ENCODE measurements at places on chromosomes 2 and 18.

DNA sequence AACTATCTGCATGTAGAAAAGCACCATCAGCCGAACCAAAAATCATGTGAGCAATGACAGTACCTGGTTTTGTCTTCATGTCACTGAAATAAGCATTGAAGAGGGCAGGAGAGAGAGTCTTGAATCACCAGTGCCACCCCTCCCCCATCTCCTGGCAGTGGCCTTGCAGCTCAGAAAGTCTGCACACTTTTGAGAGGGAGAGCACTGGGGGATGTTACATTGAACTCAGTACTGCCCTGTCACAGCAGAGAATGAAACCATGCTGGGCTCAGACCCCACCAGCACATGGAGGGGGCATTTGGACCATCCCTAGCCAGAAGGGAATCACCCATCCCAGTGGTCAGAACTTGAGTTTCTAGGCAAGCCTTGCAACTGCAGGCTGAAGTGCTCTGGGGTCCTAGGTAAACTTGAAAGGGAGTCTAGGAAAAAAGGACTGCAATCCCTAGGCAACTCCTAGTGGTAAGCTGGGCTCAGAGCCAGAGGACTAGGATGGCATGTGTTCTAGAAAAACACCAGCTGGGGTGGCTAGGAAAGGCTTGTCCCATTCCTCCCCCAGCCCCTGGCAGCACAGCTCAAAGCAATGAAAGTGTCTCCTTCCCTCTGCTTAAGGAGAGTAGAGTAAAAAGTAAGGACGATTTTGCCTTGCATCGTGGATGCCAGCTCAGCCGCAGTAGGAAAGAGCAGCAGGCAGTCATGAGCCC is 259.9 kb upstream of the MYT1L start:
- DNase-seq, result no peak

- no peak for DNase-seq
Observed at GRCh38 chr18:77708826-77709506, 459.3 kb downstream of the GALR1 start.

DNA sequence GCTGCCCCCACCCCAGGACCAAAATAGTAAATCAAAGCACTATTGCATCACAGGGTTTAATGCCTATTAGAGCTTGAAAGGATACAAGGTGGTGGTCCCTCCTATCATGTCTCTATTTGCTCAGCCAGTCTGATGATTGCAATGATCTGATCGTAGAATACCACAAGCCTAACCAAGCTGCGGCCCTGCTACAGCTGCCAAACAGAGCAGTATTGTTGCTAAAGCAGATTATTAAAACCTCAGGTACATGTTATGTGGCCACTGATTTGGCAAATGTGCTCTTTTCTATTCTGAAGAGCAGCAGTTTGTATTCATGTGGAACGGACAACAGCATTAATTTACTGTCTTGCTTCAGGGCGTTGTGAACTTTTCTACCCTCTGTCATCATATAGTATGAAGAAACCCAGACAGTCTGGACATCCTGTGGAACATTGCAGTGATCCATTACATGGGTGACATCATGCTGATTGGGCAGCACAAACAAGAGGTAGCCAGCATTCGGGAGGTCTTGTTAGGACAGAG is 8.4 kb upstream of the VAPA start:
- no peak for DNase-seq

DNA sequence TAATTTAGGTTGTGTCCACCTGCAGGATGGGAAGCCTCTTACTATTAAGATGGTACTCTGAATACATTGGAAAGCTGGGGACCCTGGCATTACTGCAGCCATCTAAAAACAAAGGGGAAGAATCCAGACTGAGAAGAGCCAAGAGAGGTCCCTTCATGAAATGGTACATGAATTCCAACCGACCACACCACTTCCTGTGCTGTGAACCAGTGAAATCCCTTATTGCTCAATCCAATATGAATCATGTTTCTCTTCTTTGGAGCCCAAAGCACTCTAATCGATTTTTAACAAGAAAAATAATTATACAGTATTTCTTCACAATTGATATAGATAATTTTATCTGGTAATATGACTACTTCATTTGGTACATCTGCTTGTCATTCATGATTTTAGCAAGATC is 479.7 kb upstream of the RAB6C start:
- DNase-seq, result no peak

GRCh38 chr2:134227666-134228065 is 26.2 kb upstream of the MGAT5 start:
- no peak for DNase-seq

DNA sequence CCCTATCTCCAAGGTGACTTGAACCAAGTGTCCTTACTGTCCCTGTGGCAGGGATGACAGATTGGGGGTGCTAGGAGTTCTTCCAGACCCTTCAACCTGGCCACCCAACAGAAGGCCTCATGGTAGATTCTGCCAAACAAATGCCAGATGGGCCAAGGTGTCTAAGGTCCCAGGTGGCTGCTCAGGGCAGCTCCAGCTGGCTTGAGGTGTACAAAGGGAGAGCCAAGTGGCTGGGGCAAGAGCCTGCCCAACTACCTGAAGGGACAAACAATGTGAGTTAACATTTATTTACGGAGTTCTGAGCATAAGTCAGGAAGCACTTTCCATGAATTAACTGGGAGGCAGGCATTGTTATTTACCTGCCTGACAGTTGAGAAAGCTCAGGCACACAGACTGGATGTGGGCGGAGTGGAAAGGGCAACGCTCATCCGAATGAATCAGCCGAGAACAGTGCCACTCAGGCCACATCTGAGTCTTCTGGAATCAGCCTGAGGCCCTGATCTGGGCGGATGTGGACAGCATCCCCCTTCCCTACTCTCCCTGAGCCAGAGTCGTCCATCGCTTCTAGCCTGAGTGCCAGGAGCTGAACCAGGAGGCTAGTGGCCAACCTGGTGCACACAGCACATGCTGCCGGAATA is 4.4 kb upstream of the KCNIP3 start:
- DNase-seq, result no peak

GRCh38 chr2:220891405-220891804 is 680.7 kb downstream of the EPHA4 start:
- DNase-seq, result no peak

- no peak for DNase-seq
Observed at GRCh38 chr2:152557273-152557888, 159.9 kb downstream of the PRPF40A start.

DNA sequence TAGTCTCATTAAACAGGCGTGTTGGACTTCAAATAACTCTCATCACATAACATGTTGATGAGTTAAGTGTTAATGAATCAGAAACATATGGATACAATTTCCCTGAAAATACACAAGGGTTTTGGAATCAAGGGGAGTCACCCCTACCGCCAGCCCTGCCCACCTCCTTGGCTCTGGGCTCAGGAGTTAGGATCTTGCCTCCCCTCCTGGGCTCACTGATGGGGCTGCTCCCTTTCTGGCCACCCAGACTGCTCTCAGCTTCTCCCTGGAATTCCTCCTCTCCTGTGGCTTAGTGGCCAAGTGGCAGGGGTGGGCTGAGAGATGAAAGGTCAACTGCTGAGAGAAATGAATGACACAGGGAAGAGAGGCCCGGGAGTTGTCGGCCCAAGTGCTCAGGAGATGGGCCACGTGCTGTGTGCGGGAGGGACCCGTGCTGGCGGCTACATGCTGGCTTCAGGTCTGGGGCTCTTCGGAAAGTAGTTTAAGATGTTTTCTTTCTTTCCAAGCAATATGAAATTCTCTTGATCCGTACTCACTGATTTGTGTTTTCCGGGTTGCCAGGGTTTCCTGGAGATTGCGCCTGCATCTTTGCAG is 55.8 kb upstream of the TNP1 start:
- no peak for DNase-seq

GRCh38 chr2:231396058-231396821 is 730 bp downstream of the B3GNT7 start:
- DNase-seq, result no peak

DNA sequence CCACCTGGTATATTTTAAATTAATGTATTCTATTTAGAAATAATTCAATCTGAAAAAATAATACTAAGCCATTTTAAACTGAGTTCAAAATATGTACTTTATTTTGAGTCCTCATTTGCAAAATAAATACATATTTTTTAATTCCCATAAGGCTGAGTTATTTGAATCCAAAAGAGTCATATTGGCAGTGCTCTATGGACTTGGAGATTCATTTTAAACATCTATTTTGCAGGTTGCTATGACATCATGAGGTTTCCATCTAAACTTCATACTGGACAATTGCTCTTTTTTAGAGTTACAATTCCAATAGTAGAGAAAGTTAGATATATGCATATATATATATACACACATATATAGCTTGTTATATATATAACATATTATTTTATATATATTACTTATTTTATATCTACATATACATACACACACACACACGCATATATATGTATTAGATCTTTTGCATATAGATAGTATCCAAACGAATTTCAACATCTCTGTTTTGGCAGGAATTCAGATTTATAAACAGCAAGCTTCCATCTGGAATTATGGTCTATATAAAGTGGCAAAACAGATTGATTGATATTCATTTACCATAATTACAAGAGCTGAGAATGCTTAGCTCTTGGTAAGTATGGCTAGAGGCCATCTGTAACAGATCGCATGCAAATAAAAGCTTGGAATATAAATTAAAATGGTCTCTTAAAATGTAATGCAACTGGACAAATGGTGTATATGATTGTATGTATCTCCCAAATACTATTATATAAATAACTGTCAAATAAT is 34.9 kb downstream of the NOL4 start:
- DNase-seq, result no peak

GRCh38 chr2:230872968-230873660 is 8.4 kb downstream of the ITM2C start:
- DNase-seq, result peak; percentile 91

DNA sequence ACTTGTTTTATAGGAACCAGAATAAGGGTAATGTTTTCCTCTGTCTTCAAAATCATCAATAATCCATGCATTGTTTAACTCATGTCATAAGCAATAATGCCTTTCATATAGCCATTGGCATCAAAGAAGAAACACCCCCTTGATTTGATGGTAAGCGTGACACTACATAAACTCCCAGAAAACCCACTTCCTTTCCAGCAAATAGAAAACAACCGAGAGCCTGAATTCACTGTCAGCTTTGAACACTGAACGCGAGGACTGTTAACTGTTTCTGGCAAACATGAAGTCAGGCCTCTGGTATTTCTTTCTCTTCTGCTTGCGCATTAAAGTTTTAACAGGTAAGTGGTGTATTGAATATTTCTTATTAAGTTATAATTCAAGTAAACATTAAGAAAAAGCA is at the start of gene ICOS:
Gene ICOS (plus strand): TSS at position 229 of the 400 bp plus-strand sequence. CDS start 52 bp downstream, at position 281.
- DNase-seq, result no peak

- no peak for DNase-seq
Observed at GRCh38 chr2:60484133-60484645, 69.3 kb downstream of the BCL11A start.

DNA sequence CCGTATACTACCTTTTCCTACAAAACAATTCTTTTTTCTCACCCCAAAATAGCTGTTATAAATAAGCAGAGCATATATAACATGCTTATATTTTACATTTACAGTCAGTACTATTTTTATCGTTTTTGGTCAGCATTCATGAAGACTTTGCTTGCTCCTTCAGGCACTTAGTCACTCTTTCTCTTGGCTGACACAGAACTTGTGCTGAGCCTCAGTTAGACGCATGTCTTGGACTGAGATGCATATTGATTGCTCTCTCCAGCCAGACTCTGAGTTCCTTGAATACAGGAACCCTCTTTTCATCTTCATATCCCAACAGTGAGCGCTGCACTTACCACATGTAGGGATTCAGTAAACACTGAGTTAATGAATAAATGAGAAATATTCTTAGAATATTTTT is 158.3 kb downstream of the RTN4 start:
- DNase-seq, result no peak

DNA sequence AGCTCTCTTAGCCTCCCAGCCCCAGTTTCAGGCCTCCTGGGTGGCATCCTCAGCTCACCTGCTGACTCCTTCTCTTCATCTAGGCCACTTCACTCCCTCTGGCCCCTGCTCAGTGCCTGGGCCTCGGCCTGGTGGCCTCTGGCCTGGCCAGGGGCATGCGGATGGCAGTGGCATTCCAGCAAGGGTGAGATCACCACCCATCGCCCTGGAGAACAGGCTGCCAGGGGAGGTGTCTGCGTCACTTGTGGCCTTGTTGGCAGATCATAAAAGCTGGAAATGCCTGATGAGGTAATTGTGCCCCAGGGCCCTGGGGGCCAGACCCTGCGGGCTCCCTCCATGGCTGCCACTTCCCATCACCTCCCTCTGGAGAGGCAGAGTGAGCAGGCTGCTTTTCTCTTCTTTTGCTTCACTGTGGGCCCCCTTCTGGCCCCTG is 72.5 kb upstream of the SMAD2 start:
- no peak for DNase-seq

DNA sequence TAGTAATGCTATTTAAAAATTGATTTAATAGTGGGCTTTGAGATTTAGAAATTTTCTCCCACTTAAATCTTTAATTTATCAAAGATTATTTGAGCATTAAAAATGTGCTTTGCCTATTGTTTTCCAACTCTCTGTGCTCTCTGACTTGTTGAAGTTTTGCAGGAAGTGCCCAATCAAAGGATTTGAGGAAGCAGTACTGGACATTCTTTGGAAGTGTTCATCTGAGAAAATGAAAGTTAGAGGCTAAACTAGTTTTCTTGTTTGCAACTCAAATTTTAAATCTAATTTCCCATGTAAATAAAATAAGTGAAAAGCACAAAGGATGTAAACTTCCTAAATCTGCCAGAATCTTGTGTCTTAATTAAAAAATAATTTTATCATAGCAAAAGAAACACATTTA is 89.1 kb downstream of the CAMKMT start:
- DNase-seq, result no peak

GRCh38 chr2:98086491-98087446 is at the start of gene VWA3B:
Gene VWA3B, plus strand, starts transcription at chr2:98087167. Its CDS starts 5,926 bp downstream, at chr2:98093093.
- DNase-seq, result no peak

- no peak for DNase-seq
Observed at GRCh38 chr2:95079199-95079683, 42.4 kb downstream of the MRPS5 start.

DNA sequence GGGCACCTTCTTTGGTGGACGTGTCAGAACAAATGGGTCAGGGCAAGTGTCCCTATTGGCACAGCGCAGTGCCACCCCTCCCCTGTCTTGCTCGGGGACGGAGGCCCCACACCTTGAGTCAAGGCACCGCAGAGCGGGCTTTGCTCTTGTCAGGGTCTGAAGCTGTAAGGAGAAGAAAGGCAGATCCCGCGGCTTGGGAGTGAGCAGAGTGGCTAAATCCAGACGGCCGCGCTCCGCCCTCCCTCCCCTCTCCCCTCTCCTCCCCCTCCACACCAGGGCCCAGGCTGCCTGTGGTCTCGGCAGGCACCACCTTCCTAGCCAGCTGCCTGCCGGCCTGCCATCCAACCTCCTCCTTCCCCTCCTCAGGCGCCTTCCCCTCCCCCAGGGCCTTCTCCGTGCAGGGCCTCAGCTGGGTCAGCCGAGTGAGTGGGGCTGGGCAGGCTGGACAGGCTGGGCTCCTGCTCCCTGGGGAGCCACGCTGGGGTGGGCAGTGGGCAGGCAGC is 25.8 kb downstream of the SPEG start:
- DNase-seq, result no peak

GRCh38 chr2:10079870-10080535 is at the start of gene CYS1:
Gene CYS1, minus strand, starts transcription at chr2:10080411. Its CDS starts 188 bp downstream, at chr2:10080223.
- no peak for DNase-seq
